A549 treated with Mapracorat at 1 μM for 4 hours (cell line): ENCODE measurements at places on chromosomes 16 and 17. TPM values are rescaled to one million over a fixed set of nuclear protein-coding genes. Genes with fewer than 3 reads are reported as not detected.

MPV17L gene
- total RNA-seq: 4.3 to 6.9 TPM (median 5.2 TPM) in 5 replicates

SLC38A8 gene
- not detected in 5 replicates for total RNA-seq

CIITA gene
- total RNA-seq: 0.05 to 0.13 TPM (median 0.07 TPM) in 5 replicates

ST6GALNAC1 gene
- 0.21 to 0.49 TPM (median 0.37 TPM) in 5 replicates for total RNA-seq

CDT1 gene
- total RNA-seq: 24.3 to 34.5 TPM (median 31.0 TPM) in 5 replicates

NPTX1 gene
- 120 to 209 TPM (median 169 TPM) in 5 replicates for total RNA-seq

CCDC40 gene
- 6.7 to 7.9 TPM (median 7.2 TPM) in 5 replicates for total RNA-seq

KRT12 gene
- total RNA-seq: not detected in 5 replicates

FAM234A gene
- total RNA-seq: 40.8 to 49.2 TPM (median 48.4 TPM) in 5 replicates

PMP22 gene
- 200 to 236 TPM (median 223 TPM) in 5 replicates for total RNA-seq

MRPL28 gene
- total RNA-seq: 121 to 139 TPM (median 132 TPM) in 5 replicates

KRTAP4-5 gene
- total RNA-seq: not detected in 5 replicates

TEKT1 gene
- 0.04 to 0.23 TPM (median 0.07 TPM) in 4 of 5 replicates, not detected in the other for total RNA-seq

KRT17 gene
- 0.66 to 1.0 TPM (median 0.83 TPM) in 5 replicates for total RNA-seq

DNAH9 gene
- total RNA-seq: 0.01 TPM in 1 of 5 replicates, not detected in the others

CDK12 gene
- total RNA-seq: 28.0 to 38.9 TPM (median 34.2 TPM) in 5 replicates

TCAP gene
- total RNA-seq: 0.74 to 1.4 TPM (median 0.90 TPM) in 5 replicates

SMIM22 gene
- total RNA-seq: not detected in 5 replicates

STX8 gene
- total RNA-seq: 56.4 to 80.8 TPM (median 62.8 TPM) in 5 replicates
